ENCODE measurements at places on chromosomes 5 and 9.

DNA sequence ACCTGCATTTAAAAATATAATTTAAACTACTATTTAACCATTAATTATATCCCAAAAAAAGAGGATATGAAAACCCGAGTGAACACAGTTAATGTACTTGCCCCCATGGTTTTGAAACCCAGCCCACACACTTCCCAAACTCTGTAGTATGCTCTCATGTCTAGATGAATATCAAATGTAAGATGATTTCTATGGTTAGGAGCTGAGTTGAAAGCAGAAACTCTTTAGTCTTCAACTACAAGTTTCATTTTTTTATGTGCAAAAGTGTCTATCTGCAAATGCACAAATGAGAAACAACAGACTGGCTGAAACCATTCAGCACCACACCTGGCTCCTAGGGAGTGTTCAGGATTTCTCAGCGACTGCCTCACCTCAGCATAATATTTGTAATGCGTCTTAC lies 183.3 kb downstream of the SEMA5A start:
- DNase-seq = no peak

DNA sequence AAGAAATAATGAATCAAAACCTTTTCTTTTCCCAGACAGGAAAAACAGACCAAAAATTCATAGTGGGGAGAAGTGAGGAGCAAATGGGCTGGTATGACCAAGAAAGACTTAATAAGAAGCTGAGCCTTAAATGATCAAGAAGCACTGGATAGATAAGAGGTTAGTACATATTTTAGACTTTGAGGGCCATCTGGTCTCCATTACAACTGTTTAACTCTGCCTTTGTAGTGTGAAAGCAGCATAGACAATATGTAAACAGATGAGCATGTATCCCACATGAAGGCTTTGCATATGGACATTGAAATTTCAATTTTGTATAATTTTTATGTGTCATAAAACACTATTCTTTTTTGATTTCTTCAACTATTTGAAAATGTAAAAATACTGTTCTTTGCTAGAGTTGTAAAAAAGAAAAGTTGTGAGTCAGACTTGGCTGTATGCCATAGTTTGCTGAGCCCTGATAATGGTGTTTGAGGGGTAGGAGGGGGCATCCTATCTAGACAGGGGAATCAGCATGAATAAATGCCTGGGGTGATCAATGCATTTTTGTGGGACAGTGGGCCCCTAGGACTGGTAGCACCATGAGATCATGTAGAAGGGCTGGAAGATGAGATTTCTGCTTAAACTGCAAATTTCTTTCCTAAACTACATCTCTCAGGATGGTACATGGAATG lies 91.8 kb upstream of the GPR151 start:
- DNase-seq = no peak

DNA sequence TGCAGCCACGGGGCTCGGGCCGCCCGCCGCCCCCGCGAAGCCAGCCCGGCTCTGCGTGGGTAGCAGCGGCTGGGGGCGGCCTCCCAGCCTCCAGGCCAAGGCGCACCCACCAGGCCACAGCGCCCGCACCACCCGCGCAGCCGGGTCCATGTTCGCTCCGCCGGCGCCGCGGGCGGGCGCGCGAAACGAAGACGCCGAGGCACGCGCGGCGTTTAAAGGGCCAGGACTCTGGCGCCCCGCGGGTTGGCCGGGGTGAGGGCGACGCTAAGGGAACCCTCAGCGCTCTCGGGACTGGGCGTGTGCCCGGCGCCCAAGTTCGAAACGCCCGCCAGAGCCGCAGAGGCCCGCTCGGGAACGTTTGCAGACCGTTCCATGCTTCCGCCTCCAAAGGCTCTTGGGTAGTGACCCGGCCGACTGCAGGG lies at the start of gene PTGES2:
TSS of gene PTGES2 (minus strand) at position 162 of the 422 bp plus-strand sequence. CDS start at position 150, 12 bp downstream.
- peak; percentile 57 for DNase-seq

DNA sequence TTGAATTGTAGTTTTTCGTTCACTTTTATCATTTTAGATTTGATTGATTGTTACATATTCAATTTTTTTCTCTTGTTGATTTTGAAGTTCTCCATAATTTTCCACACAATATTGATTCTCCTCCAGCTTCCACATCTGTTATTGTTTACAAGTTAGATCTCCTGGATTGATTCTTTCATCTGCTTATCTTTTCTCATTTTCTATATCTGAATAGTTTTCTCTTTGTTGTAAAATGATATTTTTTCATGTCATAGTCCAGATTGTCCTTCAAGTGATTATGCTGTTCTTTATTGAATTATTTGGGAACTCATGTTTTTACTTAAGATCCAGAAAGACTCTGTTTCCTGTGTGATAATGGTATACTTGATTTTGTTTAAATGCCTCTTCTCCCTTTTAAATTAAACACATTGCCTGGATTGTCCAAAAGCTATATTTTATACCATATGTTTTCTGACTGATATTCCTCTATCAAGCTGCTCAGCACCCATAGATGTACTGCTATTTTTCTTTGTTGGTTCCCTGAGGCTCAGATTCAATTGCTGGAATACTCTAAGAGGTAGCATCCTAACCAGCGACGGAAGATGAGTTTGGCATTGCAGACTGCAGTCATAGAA lies 206.6 kb upstream of the PRR16 start:
- DNase-seq = no peak

DNA sequence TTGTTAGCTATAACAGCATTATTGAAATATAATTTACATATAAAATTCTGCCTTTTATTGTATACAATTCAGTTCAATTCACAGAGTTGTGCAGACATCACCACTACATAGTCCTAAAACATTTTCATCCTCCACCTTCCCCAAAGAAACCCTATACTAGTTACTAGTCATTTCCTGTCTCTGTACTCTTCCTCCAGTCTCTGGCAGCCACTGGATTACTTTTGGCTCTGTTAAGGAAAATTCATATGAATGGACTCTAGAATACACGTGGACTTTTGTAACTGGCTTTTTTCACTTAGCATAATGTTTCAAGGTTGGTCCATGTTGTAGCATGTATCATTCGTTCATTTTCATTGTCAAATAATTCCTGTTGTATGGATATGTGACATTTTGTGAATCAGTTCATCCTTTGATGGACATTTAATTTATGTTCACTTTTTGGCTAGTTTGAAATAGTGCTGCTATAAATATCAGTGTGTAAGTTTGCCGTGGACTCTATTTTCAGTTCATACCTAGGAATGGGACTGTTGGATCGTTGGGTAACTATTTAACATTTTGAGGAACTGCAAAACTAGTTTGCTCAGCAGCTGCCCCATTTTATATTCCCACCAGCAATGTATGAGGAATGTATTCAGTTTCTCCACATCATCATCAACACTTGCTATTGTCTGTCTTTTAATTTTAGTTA lies 9.7 kb downstream of the ICE1 start:
- DNase-seq = no peak

- DNase-seq = no peak
These were observed 507.0 kb downstream of the TAF11L14 start for GRCh38 chr5:18141222-18141621.

DNA sequence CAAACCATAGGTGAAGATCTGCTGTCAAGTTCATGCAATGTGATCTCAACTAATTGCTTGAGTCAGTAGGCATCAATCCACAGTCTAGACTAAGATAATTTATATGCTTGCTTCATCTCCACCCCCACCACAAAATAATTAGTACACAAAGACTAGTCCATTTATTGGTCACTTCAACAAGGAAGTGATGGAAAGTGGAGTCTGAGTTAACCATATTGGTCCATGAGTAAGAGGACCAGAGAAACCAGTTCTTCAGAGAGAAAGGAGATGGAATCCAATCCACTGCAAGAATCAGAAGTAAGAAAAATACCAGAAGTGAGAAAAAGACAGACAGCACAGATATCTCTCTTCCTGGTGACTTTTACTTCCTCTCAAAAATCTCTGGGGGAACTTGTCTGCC lies 366.5 kb downstream of the CHSY3 start:
- DNase-seq = no peak

GRCh38 chr5:148790545-148791333 lies 35.7 kb upstream of the ADRB2 start:
- DNase-seq = no peak

DNA sequence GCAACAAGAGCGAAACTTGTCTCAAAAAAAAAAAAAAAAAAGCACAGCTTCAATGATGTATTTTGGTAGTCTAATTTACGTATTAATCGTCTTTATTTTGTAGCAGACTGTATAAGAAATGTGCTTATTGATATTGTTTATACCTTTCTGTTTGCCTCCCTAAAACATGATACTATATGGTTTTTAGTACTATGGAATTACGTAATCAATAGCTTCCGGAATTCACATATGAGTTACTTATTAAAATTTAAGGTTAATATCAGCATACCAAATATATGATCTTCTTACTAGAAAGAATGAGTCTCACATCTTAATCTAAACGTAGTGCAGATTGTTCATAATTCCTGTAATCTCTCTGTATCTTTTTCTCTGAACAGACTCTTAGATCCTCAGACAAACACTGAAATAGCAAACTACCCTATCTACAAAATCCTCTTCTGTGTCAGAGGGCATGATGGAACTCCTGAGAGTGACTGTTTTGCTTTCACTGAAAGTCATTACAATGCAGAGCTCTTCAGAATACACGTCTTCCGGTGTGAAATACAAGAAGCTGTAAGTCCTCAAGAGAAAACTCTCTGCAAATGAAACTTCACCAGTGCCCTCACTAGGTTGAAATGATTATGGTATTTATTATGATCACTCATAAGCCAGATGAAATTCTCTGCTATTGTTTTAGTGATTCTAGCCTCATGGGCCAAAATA lies 44.4 kb upstream of the GPR21 start:
- DNase-seq = no peak

DNA sequence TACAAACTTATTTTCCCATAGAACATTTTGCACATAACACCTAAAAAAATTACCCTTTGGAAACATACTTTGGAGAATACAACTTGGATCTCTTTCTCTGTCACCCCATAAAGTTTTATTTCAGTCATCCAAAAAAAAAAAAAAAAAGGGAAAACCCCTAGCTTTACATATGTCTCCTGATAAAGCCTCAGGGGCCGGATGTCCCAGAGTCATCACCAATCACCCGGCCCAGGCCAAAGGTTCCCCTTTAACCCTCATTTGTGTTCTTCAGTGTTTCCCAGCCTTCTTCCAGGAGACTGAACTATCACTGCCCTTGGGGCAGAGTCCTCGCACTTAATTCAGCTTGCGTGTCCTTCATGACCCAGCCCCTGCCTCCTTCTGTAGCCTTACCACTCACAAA lies 28.8 kb downstream of the ANXA6 start:
- DNase-seq = no peak

GRCh38 chr5:109027983-109028607 lies 280.4 kb downstream of the FER start:
- DNase-seq = no peak

- DNase-seq = no peak
These were observed 440.8 kb downstream of the BNC2 start for GRCh38 chr9:16429671-16430070.

DNA sequence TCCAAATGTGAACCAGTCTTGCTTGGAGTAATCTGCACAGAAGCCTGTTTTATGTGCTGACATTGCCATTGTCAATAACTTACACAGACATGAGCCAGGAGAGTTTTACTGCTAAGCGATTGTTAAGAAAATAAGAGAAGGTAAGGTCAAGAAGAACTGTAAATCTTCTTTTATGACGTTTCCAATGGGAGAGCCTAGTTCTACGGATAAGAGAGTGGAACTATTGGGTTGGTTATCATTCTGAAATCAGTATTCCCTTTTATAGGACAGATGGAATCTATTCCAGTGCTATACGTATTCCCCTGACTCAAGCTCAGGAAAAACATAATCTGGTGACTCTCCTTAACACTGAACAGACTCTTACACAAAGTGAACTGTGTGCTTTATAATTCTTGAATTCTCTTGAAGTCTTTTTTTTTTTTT lies 137.9 kb upstream of the OTULINL start:
- DNase-seq = no peak

DNA sequence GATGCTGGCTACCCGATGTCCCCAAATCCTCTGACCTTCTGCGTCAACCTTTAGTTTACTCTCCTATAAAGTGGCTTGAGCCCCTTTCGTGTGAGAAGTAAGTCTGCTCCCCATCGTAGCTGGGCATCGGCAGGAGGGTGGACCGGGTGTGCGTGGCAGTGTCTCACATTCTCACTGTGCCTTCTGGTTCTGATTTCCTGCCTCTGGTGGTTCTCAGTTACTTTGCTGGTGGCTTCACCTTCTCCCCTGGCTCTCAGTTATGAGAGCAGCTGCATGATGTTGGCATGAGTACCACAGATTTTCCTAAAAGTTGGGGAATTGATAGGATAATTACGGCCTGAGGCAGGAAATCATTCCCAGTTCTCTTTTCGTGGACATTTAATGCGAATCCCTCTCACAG lies 47.0 kb upstream of the RPS23 start:
- no peak for DNase-seq

DNA sequence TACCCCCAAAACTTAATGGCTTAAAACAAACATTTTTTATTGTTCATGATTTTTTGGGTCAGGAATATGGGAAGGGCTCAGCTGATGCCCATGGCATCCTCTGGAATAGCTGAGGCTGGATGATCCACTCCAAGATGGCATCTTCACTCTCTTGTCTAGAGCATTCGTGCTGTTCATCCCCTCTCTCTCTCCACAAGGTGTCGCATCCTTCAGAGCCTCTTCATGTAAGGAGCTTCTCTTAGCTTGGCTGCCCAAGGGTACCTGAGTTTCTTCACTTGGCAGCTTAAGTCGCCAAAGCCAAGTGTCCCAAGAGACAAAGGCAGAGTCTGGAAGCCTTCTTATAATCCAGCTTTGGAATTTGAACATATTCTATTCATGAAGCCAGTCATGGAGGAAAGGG lies 294.7 kb downstream of the CHSY3 start:
- no peak for DNase-seq

DNA sequence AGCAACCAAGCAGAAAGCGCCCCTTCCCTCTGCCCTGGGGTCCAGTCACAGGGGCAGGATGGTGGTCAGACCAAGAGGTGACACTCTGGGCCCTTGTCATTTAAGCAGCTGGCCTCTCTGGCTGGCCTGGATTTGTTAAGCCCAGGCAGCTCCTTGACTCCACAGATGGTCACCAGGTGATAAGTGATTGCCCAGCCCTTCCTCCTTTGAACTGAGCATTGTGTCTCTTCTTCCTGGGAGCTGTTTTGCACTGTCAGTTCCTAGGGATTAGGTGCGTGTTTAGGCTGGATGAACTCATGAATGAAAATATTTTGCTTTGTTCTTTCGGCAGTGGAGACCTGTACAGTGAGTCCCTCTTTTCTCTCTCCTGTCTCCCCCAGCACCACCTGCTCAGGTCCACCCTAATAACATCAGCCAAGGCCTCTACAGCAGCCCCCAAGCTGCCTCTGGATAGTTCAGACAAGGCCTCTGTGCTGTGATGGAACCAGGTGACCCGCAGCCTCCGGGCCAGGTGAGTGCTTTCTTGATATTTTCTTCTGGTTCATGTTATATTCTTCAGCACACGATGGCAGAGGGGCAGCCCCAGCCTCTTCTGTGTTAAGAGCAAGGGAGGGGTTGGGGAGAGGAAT lies 139.7 kb upstream of the PITX1 start:
- DNase-seq = no peak

Data from caudate nucleus (tissue), 63 donors.